ENCODE measurements at places on chromosomes 6 and 20. TPM values are rescaled to one million over a fixed set of nuclear protein-coding genes. Genes with fewer than 3 reads are reported as not detected.

Gene SEL1L2
- not detected for polyA plus RNA-seq

Gene XKR7
- polyA plus RNA-seq, result not detected

Gene PTCRA
- polyA plus RNA-seq, result 3.1 TPM

Gene C4B
- 0.67 TPM for polyA plus RNA-seq

Gene MUC21
- not detected for polyA plus RNA-seq

Gene CLDN20
- polyA plus RNA-seq, result not detected

Gene KCNK17
- polyA plus RNA-seq, result 1.1 TPM

Gene HECA
- 3.8 TPM for polyA plus RNA-seq

Gene IMPG1
- not detected for polyA plus RNA-seq

Gene CAP2
- not detected for polyA plus RNA-seq

Gene TP53TG5
- not detected for polyA plus RNA-seq

Gene PI16
- polyA plus RNA-seq, result 6.9 TPM

Gene MYB
- polyA plus RNA-seq, result not detected

Gene RHAG
- not detected for polyA plus RNA-seq

Gene POPDC3
- polyA plus RNA-seq, result not detected

Gene SNAI1
- 0.68 TPM for polyA plus RNA-seq

Gene HAO1
- polyA plus RNA-seq, result not detected
